Stomach (tissue), 19 donors: ENCODE measurements at places on chromosomes 13 and 19.

- DNase-seq: no peak
Observed at GRCh38 chr13:91050970-91051369, 296.5 kb upstream of the MIR17HG start.

DNA sequence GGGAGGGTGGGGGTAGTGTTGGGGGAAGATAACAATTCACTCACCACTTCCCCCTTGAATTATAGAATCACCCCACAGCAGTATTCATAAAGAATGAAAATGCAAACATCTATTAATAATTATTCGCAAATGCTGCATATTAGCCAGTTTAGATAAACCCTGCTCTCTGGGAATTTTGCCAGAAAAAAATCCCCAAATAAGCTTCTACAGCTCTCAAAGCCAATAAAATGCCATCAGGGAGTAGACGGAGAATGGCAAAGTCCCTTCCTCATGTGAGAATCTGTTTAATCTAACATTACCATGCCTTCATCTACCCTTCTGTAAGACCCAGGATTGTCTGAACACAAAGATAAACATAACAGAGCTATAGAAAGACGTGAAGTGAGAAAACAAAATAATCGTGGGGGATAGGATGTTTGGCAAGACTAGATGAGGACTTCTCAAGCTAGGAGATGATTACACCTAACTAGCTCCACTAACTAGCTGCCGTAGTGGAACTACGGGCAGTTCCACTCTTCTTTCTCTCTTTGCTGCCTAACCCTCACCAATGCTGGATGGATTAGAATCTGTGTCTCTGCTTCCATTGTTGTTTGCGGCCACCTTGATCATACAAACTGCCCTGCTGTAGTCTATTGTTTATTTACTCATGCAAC is 32.4 kb upstream of the CACNA1A start:
- no peak for DNase-seq

- DNase-seq: no peak
Observed at GRCh38 chr13:22964245-22964966, 216.4 kb upstream of the SGCG start.

DNA sequence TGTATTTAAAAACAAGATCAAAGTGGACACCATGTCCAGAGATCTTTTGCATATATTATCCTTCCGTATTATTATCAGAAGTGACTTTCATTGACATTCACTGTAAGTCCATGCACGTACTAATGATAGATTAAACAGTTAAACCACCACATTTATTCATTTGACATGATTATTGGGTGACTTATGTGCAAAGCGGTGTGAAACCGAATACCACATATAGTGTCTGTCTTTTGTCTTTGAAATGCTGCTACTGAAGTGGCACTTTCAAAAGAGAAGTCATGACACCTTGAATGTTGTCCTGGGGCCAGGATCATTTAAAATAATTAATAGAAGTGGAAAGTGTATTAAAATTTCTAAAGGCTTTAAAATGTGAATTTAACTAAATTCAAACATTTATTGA is 100.1 kb downstream of the ERCC5 start:
- no peak for DNase-seq

DNA sequence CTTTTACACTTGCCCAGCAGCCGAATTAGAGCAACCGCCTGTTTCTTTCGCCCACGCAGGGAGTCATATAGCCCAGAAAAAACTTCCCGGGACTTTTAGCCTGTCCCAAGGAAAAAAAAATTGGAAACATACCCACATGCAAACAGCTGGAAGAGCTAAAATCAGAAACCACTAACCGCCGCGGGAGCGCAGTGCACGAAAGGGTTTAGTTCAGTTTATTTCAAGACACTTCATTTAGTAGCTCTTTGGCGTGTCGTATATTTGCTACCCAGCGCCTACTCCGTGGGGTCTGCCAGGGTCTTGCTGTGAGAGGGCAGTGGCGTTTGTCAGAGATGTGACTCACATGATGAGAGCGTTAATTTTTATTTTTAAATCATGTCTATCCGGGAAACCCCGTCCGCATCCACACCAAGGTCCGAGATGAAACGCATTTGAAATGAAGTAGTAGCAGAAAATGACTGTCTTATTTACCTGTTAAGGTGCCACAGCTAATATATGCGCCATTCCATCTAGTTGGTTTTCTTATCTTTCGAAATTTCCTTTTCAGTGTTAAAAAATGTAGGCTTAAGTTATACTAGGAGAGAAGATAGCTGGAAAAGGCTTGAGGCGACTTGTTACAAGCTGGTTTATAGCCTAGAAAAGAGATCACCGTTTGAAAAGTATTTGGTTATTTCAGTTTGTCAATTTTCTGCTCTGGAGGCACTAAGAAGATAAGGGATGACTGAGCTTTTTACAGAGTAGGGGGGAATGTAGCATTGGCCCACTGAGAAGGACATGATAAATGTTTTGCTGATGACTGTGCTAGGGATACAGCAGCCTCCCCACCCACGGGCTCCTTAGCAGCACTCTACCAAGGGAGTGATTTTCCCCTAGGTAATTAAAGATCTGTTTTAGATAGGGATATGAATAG is 1.7 kb downstream of the KLF5 start:
- DNase-seq: no peak

- peak; percentile 38 for DNase-seq
Observed at GRCh38 chr13:33541456-33541855, 255.9 kb upstream of the STARD13 start.

DNA sequence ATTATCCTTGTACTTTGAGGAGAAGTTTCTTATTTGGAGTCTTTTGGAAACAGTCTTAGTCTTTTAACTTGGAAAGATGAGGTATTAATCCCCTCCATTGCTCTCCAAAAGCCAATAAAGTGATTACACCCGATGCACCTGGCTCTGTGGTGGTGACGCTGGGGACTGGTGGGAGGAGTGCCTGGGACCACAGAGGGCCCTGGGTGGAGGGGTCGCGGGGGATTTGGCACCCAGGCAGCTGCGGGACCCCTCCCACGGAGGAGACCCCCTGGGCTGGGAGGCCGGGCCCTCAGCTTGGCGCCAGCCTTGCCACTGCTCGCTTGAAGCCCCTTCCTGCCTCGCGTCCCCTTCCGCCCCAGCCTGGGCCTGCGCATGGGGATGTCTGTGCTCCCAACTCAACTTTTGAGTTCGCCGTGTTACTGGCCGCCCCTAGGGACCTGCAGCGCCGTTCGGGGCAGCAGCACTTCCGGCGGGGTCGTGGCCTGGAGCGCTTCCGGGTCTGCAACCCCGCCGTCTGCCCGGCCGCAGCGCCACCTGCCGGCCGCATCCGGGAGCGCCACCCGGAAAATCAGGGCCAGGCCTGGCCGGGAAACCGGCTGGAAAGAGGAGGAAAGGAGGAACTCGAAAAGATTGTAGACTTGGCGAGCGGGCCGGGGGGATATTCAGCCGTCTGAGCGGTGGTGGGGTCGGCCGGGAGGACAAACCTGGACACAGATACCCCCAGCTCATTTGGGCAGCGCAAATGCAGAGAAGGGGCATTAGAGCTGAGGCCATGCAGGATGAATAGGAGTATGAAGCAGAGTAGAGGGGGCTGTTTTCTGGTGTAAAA is 8.4 kb downstream of the PEAK3 start:
- peak; percentile 93 for DNase-seq
